ENCODE measurements at places on chromosomes 2 and 18.

GRCh38 chr18:80253236-80253635 is 5.9 kb upstream of the PARD6G start:
- no peak for DNase-seq

DNA sequence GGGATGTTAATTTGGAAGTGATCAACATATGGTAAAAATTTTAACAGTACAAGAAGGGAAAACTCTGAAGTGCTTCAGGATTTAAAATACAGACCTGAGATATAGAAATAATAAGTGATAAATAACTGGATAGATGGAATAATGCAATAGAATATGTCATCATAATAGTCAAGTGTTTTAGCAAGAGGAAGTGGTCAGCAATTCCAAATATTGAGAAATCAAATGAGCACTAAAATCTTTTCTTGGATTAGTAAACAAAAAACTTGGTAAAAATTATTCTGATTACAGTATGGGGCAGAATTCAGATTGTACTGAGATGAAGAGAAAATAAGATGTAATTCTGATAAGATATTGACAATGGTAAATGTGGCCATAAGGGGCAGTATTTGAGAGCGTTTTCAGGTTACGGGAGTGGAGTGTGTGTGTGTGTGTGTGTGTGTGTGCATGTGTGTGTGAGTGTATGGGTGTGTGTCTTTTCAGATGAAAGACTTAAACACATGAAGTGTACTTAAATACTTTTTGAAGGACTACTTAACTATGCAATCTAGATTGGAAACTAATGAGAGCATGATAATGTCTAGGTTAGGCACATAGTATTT is 217.9 kb upstream of the ITGA4 start:
- DNase-seq = no peak

- no peak for DNase-seq
Observed at GRCh38 chr2:120486946-120487345, 141.0 kb downstream of the INHBB start.

DNA sequence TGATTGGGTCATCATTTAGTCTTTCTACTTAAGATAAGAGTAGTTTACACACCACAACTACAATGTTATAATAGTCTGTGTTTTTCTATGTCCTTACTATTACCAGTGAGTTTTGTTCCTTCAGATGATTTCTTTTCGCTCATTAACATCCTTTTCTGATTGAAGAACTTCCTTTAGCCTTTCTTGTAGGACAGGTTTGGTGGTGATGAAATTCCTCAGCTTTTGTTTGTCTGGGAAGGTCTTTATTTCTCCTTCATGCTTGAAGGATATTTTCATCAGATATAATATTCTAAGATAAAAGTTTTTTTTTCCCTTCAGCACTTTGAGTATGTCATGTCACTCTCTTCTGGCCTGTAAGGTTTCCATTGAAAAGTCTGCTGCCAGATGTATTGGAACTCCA is 38.0 kb upstream of the SLC16A14 start:
- DNase-seq = no peak

GRCh38 chr2:197515315-197515738 is 539 bp upstream of the MOB4 start:
- DNase-seq = no peak

GRCh38 chr2:208406474-208407451 is at the start of gene PTH2R:
Gene PTH2R, plus strand, starts transcription at chr2:208406792. Its CDS starts 252 bp downstream, at chr2:208407044.
- no peak for DNase-seq

DNA sequence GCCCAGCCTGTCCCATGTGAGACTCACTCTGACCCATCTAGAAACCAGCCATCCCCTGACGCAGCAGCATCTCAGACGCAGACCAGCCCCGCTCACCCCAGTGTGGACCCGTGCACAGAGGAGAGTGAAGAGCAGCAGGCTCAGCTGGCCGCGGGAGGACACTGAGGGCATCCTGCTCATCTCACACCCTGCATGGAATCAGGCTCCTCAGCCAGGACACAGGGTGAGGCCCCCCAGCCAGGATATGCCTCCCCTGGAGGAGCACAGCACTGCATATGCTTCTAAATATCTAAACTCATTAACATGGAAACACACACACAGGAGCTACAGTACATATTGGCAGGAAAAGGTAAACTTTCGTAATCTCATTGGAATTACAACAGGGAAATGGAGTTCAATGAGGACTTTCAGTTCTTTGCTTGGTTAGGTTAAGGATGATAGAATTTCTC is 34.4 kb downstream of the NEMP2 start:
- no peak for DNase-seq

DNA sequence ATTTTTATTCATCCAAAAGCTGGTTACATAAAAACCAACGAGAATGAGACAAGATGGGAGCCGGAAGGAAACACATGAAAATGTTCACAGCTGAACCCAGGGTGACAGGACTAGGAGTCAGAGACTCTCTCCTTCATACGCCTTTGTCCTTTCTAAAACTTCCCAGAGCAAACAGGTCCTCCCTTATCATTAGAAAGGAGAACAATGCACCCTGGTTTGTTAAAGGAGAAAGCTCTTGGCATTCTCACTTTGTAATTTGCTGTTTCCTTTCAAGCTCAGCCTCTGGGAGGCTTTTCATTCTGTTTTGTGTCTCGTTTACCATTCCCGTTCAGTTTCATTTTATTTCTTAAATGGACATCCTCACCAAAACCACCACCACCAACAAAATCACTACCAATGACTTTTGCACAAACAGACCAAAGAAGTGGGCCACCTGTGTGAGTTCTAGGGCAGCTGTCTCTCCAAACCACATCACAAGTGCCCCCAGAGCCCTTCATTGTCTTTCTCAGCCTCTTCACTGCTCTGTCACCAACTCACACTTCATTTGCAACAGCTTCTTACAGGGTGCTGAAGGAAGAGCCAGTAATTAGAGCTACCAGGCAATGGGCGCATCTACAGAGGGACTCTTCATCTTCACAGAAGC is 105.3 kb downstream of the HDAC4 start:
- no peak for DNase-seq

Measured in stimulated activated CD8-positive, alpha-beta memory T cell treated with anti-CD3 and anti-CD28 coated beads, Interleukin-4, amount 100 ng/mL, for 1 hour (primary cell).